ENCODE measurements at places on chromosomes 1 and 21.

DNA sequence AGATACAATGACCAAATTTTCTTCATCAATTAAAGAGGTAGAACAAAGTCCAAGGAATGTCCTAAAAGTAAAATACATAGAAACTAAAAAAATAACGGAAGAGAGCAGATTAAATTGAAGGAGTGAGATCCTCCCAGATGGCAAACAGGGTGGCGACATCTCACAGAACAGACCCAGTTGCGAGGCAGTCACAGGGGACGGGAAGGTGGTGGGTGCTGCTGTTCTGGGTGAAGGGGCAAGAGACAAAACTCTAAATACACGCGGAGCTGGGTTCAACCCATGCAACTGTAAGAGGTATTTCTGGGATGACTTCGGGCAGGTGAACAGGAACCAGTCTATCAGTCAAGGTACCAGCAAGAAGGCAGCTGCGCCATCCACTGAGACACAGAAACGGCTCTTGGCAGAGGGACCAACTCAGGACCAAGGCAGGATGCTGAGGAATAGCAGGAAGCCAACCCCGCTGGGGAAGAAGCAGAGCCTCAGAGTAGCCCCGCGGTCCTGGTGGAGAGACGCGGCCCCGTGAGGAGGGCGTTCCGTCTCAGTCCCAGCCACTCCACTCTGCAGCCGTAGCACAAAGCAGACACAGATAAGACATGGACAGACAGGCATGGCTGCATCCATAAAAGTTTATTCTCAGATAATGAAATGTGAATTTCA lies 32.2 kb downstream of the WDR4 start:
- no peak for DNase-seq

GRCh38 chr1:230307213-230307612 lies 118.9 kb downstream of the PGBD5 start:
- no peak for DNase-seq

DNA sequence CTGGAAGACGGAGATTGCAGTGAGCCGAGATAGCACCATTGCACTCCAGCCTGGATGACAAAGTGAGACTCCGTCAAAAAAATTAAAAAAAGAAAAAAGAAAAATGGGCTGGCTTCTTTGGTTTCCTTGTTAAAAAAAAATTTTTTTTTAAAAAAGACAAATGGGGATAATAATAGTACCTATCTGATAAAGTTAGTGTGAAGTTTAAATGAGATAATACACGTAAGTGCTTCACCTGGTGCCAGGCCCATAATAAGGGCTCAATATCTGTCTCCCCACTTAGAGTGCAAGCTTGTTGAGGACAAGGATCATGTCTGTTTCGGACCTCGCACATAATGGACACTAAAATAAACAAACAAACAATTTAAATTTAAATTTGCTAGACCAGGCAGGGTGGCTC lies 30.0 kb upstream of the HTR1D start:
- no peak for DNase-seq

- no peak for DNase-seq
Observed at GRCh38 chr1:215402147-215402546, 165.0 kb upstream of the KCTD3 start.

- DNase-seq: no peak
Observed at GRCh38 chr1:64574301-64574700, 104.4 kb downstream of the CACHD1 start.

DNA sequence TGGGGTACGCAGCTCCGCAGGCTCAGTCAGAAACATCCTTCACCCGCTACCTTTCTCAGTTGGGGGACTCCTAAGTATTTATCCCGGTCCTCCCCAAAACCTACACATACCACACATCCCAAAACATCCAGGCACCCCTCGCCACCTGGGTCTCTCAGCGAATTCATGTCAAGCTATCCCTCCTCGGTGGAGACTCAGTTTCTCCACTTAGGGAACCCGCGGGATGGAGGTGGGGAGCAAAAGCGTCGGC lies 1.3 kb upstream of the ZBTB7B start:
- no peak for DNase-seq

- DNase-seq: no peak
Observed at GRCh38 chr1:227333423-227333822, 15.1 kb upstream of the CDC42BPA start.

- no peak for DNase-seq
Observed at GRCh38 chr1:67752306-67752705, 67.3 kb downstream of the GADD45A start.

GRCh38 chr1:206544562-206545257 lies 37.4 kb downstream of the RASSF5 start:
- DNase-seq: no peak

DNA sequence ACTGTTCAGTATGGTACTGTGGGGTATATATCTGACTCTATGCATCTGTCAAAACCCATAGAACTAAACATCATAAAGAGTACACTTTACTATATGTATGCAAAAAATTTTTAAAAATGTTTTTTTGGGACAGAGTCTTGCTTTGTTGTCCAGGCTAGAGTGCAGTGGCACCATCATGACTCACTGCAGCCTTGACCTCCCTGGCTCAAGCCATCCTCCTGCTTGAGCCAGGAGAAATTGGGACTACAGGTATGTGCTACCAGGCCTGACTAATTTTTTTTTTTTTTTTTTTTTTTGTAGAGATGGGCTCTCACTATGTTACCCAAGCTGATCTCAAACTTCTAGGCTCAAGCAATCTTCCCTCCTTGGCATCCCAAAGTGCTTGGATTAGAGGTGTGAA lies 11.5 kb downstream of the TRIT1 start:
- DNase-seq: no peak

DNA sequence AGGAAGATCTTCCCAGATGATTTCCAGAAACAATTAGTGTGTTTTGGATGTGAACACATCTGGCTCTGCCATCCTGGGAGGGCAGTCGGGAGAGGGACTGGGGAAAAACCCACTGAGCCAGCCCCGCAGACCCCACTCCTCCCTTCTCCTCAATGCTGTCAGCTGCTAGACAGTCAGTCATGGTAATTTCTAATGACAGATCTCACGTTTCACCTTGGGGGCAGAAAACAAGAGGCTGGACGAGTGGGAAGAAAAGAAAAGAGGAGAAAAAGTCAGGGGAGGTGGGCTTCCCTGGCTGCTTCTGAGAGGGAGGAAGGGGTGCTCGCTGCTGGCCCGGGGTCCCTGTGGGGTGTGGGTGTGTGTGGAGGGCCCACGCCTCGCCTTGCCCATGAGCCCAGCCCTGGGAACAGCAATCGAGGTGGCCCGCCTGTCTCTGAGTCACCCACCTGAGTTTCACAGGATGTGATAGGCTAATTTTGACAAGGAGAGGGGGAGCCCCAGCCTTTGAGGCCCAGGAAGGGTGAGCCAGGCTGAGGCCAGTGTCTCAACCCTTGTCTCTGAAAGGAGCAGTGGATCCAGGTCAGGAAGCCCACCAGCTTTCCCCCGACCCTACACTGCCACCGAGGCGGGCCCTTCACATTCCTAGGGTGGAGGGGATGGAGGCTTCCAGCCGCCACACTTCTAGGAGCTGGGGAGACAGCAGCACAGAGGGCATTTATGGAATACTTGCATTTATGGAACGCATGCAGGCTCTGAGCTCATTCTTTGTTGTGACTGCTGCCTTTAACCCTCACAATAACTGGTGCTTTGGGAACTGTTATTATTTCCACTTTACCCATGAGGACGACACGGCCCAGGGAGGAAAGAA lies 49.1 kb upstream of the IFNLR1 start:
- DNase-seq: no peak

GRCh38 chr1:14507262-14507661 lies 91.2 kb upstream of the KAZN start:
- DNase-seq: no peak

- DNase-seq: no peak
Observed at GRCh38 chr1:35574125-35574654, 1.1 kb downstream of the TFAP2E start.

DNA sequence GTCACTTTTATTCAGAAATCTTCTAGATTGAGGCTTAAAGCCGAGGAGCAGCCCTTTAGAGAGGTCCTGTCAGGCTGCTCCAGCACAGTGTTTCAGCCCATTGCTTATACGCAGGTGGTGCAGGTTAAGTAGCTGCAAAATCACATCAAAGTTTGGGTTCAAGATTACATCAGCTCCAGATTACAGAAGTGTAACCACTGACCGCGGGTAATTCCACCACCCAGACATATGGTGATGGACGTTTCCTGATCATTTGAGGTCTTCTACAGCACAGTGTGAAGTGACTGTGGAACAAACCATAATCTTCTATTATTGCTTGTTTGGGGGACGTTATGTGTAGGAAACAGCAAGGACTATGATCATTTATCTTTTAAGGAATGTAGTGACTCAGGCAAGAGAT lies 11.8 kb downstream of the C1orf115 start:
- DNase-seq: no peak

GRCh38 chr21:35825370-35826353 lies 234.7 kb downstream of the SETD4 start:
- DNase-seq: no peak

GRCh38 chr1:24351247-24351646 lies 32.1 kb downstream of the GRHL3 start:
- no peak for DNase-seq

GRCh38 chr1:212244441-212244840 lies 40.8 kb upstream of the PPP2R5A start:
- no peak for DNase-seq

DNA sequence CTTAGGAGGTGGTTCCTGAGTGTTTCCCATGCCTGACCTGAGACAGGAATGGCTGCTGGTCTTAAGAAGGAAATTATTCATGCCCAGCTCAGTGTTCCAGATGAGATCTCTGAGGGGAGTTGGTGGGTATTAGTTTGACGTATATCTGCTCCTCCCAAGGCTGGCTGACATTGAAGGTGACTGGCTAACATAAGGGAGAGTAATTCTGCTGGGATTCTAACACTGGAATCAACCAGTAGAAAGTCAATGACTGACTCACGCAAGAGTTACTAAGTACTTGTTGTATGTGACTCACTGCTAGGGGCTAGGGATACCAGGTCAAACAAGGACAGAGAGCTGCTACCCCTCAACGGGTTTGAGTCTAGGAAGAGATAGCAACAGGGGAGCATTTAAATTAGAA lies 177.3 kb downstream of the CACNA1E start:
- DNase-seq: no peak

- no peak for DNase-seq
Observed at GRCh38 chr1:202302166-202302565, 39.6 kb downstream of the UBE2T start.

GRCh38 chr1:202860744-202861419 lies 28.1 kb downstream of the RABIF start:
- DNase-seq: no peak

Measured in fibroblast of gingiva (primary cell).